ENCODE measurements at places on chromosomes 7 and 10.

DNA sequence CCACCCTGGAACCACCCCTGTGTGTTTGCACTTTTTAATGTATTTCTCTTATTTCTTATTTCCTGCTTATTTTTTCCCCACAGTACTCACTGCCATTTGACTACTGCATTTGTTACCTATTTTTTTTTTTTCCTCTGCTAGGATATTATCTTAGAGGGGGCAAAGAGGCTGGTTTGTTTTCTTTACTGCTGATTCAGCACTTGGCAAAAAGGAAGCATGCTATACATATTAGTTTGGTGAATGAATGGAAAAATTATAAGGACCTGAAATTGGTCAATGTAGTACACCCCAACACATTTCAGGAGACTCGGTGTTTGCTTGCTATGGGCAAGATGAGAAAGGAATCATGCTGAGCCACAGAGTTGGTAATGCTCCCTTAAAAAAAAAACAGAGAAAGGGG, 193.5 kb downstream of the SORCS3 start:
- no peak for DNase-seq

DNA sequence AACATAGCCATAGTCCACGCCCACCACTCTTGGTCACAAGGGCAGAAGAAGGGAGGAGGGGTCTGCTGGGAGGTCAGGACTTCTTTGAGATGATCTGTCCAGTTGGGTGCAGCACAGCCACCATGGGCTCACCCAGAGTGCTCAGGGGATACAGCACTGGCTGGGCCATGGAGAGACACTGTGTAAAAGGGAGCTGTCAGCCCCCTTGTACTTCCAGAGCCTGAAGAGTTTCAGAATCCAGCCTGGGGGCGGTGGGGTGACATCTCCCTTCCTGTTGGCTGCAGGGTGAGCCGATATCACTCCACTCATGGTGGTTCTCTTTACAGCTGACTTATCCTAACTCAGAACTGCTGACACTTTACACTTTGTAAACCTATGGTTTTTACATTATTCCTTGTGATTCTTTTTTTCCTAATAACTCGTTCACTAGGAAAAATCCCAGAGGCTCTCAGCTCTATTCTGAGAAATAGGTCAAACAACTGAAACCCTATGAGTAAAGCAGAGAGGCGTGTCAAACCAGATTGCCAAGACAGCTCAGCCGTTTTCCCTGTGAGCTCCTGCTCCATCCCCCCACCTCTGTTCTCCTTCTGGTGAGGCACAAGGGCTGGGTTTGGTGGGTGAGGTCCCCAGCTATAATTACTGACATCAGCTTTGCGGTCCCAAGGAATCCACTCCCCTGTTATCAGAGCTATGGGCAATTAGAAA, 3.2 kb upstream of the MRPS24 start:
- no peak for DNase-seq

- DNase-seq, result no peak
Observed at GRCh38 chr10:35916791-35917190, 274.7 kb upstream of the FZD8 start.

DNA sequence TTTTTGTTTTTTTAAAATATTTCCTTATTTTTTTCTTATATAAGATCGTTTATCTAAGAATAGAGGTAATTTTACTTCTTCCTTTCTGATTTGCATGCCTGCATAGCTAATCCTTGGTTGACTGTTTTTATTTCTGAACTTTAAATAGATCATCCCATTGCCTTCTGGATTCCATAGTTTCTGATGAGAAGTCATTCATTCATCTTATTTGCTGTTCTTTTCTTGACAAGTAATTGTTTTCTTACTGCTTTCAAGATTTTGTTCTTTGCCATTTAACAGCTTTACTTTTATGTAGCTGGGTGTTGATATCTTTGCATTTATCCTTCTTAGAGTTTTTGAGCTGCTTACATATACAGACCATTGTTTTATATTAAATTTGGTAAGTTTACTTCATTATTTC, 437.9 kb downstream of the SDK1 start:
- no peak for DNase-seq

DNA sequence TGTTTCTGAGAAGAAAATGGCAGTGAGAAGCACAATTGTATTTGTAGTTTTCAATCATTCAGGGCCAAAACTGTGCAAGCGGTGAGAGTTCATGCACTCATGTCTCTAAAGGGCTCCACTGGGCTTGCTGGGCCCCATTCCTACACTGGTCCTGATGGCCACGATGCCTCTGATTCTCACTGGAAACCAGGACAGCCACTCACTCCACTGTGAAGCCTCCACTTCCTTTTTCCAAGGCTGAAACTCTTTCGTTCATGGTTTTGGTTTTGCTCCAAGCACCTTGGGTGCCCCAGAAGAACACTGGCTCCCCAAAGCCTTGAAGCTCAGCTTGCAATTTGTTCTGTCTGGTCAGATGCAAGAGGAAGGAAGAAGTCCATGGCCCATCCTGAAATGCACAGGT, 390.0 kb upstream of the MKI67 start:
- no peak for DNase-seq

DNA sequence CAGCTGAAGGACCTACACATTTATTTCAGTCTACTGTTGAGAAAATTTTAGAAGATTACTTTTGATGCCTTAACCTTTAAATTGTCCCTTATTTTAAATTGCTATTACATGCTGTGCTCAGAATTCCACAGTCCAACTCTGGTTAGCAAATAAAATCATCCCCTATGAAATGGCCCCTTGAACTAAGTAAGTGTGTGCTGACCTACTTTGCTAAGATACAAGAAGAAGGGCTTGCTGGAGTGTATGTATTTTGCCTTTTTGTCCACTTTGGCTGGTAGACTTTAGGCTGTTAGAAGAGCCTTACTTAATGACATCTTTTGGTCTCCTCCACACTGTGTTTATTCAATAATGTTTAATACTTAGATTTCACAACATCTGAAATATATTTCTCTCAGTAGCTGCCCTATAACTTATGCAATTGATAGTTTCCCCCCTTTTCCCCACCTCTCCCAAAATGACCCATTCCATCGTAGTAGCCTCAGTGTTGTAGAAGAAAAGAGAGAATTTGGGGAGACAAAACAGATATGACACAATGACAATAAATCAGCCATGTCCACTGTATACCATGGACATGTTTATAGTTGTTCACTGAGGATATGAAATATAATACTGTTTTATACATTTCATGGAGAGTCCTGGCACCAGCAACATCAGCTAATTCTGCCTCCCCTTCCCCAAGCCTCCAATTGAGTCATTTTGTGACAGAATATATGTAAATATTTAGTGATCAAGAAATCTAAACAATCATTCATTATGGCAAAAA, 107.8 kb upstream of the ASAH2 start:
- no peak for DNase-seq

Data from stimulated activated CD8-positive, alpha-beta memory T cell treated with anti-CD3 and anti-CD28 coated beads, Interleukin-2, amount 100 ng/mL, for 48 hours (primary cell).